ENCODE measurements at places on chromosomes 13 and 19.

DNA sequence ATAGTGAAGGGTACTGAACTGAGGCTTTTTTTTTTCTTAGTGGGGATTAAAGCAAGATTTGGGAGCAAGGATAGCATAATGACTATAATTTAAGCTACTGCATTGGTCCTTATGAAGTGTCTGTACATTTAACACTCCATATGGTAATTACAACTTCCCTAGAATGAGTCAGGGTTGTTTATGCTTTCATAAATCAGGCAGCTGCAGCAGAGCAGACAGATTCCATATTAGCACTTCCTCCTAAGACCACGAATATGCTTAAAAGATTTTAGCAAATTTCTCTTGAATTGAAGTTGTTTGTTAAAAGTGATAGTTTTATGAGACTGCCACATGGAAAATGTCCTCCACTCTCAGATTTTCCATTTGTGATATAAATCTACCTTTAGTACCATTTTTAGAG is 401.1 kb upstream of the SPRY2 start:
- DNase-seq = no peak

- DNase-seq = peak; percentile 23
These were observed 638.2 kb upstream of the SPRY2 start for GRCh38 chr13:80979035-80979641.

DNA sequence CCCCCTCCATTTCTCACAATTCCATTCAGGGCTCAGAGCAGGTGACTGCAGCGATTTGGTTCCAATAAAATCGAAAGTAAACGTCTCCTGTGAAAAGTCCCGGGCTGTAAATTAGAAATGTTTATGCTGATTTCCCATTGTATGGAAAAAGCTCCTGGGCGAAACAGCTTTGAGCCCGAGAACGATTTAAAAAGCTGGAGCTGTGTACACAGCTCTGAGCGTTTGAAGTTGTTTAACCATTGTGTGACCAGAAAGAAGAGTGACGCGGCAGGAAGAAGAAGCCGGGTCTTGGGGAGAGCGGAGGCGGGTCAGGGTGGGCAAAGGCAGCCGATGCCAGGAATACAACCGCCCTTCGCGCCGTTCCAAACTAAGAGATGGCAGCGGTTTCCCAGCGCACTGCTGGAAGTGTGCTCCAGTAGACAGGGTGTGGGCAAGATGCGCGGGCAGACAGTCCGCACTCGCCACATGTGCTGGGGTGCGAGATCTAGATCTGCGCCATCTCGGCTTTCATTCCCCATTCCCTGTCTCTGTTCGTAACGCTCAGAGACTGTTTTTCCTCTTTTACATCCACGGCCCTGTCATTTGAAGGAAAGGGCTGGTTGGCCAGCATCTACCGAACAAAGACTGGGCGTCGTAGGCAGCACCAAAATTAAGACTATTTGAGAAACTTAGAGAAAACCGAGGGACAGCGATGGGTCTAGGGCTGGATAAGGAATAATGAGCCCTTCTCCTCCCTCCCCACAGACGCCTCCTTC is 960 bp upstream of the GSX1 start:
- no peak for DNase-seq

DNA sequence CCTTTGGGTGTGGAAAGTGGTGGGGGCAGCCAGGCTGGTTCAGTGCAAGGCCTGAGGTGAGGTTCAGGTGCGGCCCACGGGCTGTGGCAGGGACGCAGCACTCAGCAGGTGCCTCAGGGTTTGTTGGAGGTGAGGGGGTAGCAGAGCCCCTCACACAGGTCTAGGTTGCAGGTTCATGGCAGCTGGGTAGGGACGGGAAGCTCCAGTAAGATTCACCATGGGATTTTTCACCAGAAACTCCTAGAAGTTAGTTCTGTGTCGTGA is 14.0 kb downstream of the MCF2L start:
- DNase-seq = no peak

DNA sequence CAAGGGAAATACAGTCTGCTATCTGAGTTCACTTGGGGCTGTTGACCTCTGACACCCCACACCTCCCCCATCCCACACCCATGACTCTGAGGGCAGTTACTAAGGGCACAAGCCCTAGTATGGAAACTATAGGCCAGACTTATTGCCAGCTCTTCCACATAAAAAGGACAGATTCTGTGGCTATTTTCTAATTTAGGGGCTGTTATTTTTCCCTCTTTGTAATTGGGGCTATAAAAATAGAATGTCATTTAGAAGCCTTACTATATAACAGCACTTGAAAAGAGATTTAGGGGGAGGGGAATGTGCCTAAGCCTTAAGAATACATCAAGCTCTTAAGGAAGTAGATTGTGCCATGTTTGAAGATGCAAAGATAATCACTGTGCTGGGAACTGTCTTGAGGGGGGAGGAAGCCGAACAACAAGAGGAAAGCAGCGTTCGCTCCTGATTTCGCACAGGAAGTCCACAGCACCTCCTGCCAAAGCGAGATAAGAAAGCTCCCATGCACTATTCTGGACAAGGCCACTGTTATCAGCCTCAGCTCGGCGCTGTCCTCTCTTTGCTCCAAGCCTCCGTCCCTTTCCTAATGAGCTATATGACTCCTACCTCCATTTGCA is 86.6 kb downstream of the FLT1 start:
- DNase-seq = no peak

DNA sequence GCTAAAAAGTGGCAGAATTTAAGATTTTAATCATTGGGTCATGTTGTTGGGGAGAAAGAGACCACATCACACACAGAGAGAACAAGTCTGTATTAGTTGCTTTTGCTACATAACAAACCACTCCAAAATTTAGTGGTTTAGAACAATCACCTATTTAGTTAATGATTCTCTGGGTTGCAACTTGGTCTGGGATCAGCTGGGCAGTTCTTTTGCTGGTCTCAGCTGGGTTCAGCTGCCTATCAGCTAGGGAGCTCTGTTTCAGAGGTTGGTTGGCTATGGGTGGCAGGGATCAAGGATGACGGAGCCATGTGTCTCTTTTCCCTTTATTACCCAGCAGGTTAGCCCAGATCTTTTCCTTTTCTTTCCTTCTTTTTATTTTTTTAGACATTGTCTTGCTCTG is 8.9 kb downstream of the PINLYP start:
- no peak for DNase-seq

- no peak for DNase-seq
These were observed 387.3 kb downstream of the PCDH17 start for GRCh38 chr13:58018865-58019264.

- DNase-seq = no peak
These were observed 51.0 kb upstream of the CYP2A7 start for GRCh38 chr19:40933025-40933424.

GRCh38 chr19:11534948-11535347 is 3.7 kb upstream of the CNN1 start:
- DNase-seq = no peak

- DNase-seq = no peak
These were observed 3.3 kb upstream of the AURKC start for GRCh38 chr19:57227502-57227901.

DNA sequence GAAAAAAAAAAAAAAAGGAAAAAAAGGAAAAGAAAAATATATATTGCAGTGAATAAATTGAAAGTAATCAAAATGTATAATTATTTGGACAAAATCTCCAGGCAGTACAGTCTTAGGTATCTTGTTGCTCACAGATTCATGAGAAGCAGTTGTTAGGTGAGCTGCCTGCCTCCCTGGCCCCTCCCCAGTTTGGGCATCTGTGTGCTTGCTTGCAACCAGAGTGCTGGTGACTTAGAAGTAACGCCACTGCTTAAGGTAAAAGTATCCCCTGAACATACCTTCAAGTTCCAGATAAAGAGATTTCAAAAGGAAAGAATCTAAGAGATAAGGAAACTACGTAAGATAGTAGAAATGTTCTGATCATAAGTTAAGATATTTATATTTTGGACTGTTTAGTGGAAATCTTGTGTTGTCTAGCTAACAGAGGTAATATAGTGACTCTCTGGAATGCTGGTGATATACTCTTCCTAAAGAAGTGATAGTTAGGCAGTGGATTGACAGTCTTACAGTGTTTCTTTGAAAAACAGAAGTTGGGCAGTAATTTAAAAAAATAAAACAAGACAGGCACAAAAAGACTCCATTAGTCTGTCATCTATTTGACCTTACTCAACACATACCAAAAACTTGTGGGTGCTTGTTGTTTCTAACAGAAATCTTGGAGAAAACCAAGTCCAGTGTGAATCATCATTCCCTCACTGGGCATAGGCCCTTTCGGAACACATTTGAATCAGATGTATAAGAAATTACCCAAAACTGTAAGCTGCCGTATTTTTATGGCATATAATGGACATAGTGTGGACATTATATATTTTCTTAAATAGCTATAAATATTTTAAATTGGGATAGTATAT is 38.3 kb upstream of the KCTD4 start:
- DNase-seq = no peak

GRCh38 chr19:18862976-18863842 is 31.4 kb downstream of the UPF1 start:
- DNase-seq = no peak

GRCh38 chr19:38076337-38076736 is 147.7 kb downstream of the DPF1 start:
- no peak for DNase-seq

- DNase-seq = no peak
These were observed 33.8 kb downstream of the ATP4B start for GRCh38 chr13:113624235-113624587.

DNA sequence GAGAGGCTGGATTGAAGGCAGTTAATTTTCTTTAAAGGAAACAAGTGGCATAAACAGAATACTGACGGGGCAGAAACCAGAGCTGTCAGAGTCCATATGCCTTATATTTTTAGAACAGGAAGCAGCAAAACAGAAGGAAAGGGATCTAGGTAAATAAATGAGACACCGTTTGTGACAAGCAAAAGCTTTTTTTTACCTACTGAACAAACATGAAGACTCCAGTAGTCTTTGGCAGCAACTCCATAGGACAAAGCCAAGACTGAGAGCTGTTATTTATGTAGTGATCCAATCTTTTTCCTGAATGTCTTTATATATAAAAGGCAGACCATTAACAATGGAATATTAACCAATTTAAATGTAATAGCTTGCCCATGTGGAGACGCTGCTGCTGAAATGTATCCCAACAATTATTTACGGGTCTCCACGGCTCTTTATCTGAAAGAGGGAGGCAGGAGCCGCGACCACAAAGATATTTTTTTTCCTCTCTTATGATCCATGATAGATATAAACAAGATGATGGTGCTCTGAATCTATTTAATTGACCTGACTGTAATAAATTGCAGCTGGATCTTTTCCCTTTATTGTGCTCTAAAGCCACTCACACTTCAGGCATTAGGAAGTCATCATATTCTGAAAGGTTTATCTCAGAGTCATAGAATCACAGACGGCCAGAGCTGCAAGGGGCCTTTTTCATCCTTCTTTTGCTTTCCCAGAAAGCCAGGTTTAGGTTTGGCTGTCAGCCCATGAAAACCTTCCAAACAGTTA is 687.8 kb downstream of the EFNB2 start:
- DNase-seq = no peak

GRCh38 chr13:69283301-69283700 is 824.3 kb upstream of the ATXN8OS start:
- no peak for DNase-seq

DNA sequence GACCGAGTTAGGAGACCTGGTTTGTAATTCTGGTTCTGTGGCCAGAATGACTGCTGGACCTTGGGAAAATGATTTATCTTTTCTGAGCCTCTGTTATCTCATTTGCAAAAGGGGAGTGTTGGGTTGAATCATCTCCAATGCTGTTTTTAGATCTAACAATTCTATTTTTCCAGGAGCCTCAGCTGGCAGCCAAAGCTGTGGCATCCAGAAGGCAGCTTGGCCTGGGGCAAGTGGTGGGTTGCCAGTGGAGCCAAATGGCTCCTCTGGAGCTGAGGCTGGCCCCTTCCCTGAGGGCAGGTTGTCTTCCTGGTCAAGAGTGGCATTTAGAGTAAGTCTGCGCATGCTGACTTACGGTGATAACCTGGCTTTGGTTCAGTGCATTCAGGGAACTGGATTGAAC is 21.3 kb downstream of the B3GLCT start:
- no peak for DNase-seq

DNA sequence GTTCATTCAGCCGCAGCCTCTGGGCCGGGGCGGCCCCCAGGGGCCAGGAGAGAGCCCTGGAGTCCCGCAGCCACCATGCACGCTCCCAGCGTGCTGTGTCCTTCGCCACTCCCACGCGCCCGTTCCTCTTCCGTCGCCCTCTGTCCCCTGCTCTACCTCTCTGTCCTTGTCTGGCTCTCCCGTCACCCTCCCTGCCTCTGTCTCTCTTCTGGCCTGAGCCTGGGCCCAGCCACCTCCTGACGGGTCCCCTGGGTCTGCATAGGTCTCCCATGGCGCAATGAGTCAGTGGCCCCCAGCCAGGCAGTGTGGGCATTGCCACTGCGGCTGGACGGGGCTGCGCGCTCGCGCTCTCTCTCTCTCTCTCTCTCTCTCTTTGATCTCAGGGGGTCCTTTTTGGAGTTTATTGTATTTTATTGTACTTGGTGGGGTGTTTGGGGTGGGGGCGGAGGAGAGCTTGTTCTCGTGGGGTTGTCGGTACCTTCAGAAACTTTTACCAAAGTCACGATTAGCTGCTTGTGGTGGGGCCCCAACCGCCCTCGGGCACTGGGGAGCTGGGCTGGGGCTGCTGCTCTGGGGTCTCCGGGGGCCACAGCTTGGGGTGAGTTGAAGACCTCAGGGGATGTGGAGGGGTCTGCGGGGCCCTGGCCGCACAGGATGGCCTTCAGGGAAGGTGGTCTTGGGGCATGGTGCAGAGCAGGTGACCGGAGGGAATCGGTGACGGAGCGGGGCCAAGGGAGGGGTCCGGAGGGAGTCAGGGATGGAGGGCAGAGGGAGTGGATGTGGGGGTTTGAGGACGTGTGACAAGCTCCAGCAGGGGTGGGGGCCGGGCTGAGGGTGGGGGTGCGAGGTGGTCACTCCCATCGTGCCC is 1.7 kb upstream of the TGFBR3L start:
- no peak for DNase-seq

DNA sequence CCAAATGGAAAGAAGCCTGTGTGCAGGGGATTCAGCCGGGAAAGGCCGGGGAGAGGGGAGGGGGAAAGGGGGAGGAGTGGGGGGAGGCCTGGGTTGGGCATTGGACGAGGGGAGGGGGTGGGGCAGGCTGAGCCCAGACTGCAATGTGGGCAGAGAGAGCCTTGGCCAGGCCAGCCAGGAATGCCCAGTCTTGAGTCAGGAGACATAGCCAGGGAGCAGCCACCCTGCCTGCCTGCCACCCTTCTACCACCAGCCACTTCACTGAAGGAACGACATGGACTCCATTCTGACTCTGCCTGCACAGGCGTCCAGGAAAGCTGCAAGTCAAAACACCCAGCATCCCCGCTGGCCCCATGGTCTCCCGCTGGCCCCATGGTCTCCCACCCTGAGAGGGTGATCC is 498 bp downstream of the PROZ start:
- no peak for DNase-seq

- peak; percentile 81 for DNase-seq
These were observed 54.4 kb downstream of the COL4A2 start for GRCh38 chr13:110361365-110361911.

DNA sequence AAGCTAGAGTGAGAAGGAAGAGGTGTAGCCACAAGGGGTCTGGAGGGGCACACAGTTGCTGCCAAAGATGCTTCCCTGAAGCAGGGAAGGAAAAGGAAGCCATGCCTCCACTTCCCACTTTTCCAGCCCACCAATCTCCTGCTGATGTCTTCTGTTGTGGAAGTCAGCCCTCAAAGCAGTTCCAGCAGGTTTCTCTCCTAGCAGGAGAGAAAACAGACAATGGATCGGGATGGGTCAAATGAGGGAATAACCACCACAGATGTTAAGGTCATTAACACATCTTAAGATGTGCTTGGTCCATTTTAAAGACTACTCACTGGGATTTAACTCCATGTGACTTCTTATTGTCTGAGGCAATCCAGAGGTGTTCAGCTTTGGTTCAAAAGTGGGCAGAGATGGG is 284.1 kb upstream of the SOX21 start:
- no peak for DNase-seq
